ENCODE measurements at places on chromosomes 7 and 10.
A peak's percentile ranks its signal among the peaks of the same experiment; 100 is the strongest.

- no peak for DNase-seq
Observed at GRCh38 chr7:135392701-135393100, 117.2 kb downstream of the CNOT4 start.

- DNase-seq: peak; percentile 77
Observed at GRCh38 chr7:23357190-23358093, 58.3 kb downstream of the MALSU1 start.

DNA sequence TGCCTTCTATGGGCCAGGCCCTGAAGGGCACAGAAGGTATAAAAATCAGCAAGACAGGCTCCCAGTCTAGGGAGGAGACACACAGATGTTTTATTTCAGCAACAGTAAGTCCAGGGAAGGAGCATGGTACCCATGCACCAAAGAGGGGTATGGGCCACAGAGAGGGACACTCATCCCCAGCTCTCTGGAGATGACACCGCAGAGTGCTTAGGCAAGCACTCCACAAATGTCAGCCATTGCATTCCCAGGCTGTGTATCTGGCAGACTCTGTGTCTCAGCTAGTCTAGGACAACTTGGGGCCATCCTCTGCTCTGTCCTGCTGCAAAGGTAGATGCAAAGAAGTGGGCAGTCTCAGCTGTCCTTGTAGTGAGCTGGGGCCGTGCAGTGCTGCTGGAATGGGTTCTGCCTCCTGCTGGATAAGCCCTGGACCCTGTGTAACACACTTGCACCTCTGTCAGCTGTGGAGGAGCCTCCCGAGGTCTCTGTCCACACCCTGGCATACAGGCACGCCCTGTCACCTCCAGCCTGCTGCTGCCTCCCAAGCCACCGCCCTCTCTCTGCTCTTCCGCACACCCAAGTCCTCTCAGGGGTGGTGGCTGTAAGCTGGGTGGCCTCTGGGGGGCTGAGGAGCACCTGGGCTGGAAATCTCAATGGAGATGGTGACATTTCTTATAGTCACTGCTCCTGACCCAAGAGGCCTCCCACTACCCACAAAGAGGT lies 57.6 kb downstream of the VOPP1 start:
- no peak for DNase-seq

- DNase-seq: no peak
Observed at GRCh38 chr10:68231817-68232251, at the start of gene ATOH7. ATOH7 (minus strand) TSS chr10:68232113; CDS start chr10:68231677, 436 bp downstream.

- DNase-seq: no peak
Observed at GRCh38 chr10:58086144-58086762, 181.4 kb downstream of the IPMK start.

DNA sequence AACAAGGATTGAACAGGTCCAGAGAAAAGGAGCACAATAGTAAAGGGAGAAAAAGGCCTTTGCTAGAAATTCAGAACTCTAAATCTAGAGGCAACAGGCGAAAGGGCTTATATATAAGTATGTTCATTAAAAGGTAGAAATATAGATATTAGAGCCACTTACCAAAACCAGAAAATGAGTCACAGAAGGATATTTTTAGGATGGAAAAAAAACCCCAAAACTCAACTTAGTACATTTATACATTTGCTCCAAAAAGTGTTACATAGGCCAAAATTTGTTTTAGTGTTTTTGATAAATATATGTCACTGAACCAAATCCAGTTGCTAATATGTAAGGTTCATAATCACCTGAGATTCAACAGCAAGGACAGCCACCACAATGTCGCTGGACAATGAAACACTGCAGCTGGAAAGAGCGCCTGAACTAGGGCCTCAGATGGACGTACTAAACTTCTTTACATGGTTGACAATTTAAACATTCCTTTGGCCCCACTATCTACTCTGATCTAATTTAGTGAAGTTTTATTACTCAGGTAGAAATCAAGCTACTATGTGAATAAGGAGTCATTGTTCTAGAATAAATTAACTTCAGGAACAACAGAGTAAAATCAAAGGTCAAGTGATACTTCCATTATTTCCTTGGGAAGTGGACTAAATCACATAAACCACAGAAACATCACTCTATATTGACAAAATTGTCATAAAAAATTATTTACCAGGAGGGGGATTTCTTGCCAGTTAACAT lies 10.9 kb downstream of the FAM3C start:
- DNase-seq: no peak

DNA sequence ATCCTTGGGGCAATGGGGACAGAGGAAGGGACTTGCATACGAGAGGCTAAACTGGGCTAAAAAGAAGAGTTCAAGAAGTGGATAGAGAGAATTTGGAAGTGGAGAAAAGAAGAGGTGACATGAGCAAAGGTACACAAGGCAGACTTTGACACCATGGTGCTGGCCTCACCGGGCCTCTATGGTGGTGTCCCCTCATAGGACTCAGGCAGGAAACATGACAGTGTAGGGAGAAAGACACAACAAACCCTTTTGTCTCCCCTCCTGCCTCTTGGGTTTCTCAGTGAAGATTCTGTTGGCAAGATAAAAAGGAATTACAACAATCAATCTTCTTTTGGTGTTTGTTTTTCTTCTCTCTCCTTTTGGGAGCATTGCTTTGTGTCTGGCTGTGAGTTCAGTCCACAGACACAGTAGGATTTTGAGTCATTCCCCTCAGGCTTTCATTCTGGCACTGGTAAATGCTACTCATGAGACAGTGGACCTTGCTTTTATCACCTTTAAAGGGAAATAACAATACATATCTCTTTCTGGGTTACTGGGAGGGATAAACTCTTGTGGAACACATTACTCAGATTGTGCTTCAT lies 827.7 kb downstream of the TNS3 start:
- no peak for DNase-seq

- no peak for DNase-seq
Observed at GRCh38 chr7:137992104-137992549, 9.8 kb downstream of the CREB3L2 start.

DNA sequence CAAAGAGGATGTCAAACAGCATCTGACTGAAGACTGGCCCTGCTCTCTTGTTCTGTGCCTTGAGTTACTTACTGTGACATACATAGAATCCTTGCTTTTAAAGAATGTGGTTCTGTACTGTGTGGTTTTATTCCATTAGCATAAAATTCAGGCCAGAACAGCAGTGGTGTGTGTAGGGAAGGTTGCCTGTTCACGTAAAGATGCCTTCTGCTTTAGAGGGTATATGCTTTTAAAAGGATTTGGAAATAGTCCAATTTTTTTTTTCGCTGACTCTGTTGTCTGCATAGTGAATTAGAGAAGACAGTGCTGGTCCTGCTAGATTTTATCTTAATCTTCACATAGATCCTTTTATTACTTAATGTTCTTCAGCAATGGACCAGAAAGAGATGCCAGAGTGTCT lies 470.8 kb upstream of the SEMA3A start:
- no peak for DNase-seq

DNA sequence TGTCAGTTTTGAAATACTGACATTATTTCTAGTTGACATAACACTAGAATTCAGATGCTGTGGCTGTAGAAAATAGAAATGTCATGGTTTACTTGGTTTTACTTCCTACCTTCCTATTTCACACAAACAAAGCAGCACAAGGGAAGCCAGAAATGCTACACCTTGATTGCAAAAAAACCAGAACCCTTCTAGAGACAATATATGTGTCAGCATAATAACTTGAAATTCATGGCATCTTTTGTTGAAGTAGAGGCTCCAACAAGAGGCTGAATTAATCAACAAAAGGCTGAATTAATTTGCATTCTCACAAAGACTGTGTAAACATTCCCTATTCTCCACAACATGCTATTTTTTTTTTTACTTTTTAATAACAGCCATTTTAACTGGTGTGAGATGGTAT lies 25.2 kb downstream of the ZNF117 start:
- DNase-seq: no peak

DNA sequence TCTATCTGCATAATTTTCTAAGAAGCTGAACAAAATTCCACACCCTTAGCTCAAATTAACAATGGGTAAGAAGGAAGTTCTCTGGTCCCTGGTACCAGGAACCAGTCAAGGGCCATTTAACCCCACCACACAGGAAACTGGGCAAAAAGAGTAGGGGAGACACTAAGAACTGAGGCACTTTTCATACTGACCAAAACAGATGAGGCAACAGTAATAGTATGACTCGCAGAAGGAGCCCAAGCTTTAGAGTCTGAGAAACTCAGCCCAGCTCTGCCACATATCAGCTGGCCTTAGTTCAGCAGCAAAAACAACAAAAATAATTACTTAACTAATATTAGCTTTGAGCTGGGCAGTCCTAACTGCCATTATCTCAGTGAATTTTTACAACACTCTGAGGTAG lies 221.2 kb downstream of the FAM107B start:
- DNase-seq: peak; percentile 51

DNA sequence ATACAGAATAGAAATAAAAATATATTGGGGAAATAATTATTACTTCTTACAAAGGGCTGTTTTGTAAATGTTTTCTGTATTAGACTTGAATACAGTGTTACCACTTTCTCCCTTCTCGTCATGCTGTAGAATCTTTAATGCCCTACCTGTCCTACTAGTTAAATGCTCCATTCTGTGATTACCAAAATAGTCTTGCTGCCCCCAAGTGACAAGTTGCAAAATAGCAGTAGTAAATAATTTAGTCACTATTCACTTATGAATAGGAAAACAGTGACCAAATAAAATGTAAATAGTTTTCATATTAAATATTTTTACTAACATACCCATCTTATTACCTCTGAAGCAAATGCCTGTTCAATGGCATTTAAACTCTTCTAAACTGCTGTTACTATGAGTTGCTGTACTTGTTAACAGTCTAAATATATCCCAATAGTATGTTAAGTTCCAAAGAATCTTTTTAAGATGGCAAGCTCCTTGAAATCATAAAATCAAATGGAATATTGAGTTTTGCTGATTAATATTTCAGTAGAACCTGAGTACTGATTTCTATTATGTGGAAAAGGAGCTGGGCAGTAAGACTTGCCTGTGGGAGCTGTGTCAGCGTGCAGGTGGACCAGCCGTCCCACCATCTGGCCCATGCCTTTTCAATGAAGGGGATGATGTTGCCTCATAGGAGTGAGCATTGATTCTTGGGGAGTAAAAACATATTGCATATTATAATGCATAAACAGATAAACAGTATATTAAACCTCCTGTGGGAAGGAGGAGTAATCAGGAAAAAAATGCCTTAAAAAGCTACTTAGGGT lies 18.1 kb upstream of the OIT3 start:
- peak; percentile 67 for DNase-seq

DNA sequence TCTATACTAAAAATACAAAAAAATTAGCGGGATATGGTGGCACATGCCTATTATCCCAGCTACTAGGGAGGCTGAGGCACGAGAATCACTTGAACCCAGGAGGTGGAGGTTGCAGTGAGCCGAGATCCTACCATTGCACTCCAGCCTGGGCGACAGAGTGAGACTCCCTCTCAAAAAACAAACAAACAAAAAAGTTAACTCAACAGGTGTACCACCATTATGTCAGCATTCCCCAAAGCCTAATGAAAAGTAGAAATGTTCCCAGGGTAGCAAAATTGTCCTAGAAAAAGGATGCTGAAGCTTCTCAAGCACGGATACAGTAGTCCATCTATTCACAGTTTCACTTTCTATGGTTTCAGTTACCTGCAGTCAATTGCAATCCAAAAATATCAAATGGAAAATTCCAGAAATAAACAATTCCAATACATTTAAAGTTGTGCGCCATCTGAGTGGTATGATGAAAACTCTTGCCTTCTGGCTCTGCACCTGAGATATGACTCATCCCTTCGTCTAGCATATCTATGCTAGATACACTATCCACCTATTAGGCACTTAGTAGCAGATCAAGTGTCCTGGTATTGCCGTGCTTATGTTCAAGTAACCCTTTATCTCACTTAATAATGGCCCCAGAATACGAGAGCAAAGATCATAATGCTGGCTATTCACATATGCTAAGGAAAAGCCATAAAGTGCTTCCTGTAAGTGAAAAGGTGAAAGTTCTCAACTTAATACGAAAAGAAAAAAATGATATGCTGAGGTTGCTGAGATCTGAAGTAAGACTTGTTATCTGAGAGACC lies 37.2 kb upstream of the SLC35G1 start:
- no peak for DNase-seq

DNA sequence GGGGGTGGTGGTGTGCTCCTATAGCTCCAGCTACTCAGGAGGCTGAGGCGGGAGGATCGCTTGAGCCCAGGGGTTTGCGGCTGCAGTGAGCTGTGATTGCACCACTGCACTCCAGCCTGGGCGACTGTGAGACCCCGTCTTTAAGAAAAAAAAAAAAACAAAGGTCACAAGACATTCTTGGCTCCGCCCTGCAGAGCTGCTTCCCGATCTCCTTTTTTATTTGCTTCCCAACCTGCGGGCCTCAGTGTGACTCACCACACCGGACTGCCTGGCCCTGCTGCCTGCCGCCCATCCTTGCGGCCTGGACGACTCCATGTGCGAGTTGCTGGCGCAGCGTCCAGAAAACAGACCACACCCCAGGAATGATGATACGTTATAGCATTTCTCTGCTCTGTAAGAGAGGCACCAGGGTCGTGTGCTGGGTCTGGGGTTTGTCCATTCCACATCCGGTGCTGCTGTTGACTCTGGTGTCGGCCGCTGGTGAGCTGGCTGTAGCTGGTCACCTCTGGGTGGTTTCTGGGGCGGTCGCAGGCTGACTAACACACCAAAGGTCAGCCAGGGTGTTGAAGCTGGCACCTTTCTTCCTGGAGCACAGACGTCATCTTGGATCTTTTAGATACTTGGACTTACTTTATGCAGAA lies 123.6 kb downstream of the TCF7L2 start:
- DNase-seq: no peak

GRCh38 chr10:3976718-3977117 lies 191.7 kb upstream of the KLF6 start:
- no peak for DNase-seq

DNA sequence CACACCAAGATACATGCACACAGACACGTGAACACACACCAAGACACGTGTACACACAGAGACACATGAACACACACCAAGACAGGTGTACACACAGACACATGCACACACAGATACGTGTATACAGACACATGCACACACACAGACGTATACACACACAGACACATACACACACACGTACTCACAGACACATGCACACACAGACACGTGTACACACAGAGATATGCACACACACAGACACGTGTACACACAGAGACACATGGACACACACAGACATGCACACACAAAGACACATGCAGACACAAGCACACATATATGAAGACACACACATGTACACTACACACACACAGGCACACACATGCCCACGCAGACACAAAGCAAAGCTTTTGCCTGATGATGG lies 134.6 kb downstream of the TCERG1L start:
- DNase-seq: no peak

GRCh38 chr7:45495618-45496017 lies 78.5 kb upstream of the ADCY1 start:
- no peak for DNase-seq

- DNase-seq: no peak
Observed at GRCh38 chr7:391961-392524, 102.1 kb downstream of the FOXL3 start.

GRCh38 chr7:36605261-36606051 lies 118.8 kb downstream of the AOAH start:
- DNase-seq: no peak

DNA sequence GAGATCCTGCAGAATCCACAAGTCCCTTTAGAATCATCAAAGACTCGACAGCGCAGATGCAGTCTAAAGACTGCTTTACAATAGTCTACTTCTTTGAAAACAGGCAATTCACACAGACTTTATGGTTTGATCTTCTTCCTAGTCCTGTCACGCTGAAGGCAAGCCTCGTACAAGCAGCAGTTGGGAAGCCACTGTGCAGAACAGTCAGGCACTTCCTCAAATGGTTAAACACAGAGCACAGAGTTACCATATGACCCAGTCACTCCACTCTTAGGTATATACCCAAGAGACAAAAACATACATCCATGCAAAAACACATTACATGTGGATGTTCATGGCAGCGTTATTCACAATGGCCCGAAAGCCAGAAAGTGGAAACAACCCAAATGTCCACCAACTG lies 41.4 kb downstream of the LRRC20 start:
- peak; percentile 68 for DNase-seq

Measured in hematopoietic multipotent progenitor cell treated with erythropoietin and hydrocortisone succinate and interleukin-3 and kit ligand, for 4 days (in vitro differentiated cells).